ENCODE measurements at places on chromosomes 11 and 22.
A peak's percentile ranks its signal among the peaks of the same experiment; 100 is the strongest.

DNA sequence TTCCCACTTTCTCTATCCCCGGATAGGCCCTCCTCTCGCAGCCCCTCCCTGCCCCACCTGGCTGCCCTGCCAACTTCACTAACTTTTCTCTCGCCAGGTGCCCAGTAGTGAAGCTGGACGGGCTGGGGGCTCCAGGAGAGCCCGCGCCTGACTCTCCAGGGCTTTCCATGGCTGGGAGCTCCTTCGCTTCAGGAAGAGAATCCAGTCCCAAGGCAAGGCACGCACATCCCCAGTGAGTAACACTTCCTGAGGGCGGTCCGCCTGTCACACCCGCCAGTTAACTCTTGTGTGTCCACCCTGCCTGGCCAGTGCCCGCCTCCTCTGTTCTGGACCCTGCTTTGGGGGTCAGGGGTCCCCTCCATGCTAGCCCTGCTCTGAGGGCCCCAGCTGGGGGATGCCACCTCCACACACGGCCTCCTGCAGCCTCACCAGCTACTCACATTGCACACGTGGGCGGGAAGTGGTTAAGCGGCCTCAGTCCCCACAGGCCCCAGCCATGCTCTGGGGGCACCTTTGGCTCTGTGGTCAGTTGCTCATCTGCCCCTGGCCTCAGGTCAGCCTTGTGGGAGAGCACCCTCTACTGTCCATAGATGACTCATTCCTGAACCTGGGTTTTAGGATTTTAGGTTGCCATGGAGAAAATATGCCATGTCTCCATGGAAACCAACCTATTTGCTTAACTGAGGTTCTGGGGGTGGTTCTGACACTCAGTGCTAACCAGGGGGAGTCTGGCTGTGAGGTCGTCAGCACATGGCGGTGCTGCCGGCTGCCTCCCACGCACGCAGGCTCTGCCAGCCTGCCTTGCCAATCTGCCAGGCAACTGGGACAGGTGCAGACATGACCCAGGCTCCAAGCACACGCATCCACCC is at the start of gene RIN1:
Gene RIN1, minus strand, starts transcription at position 201 of the 869 bp plus-strand sequence. Its CDS starts 32 bp downstream, at position 169.
- DNase-seq, result no peak

DNA sequence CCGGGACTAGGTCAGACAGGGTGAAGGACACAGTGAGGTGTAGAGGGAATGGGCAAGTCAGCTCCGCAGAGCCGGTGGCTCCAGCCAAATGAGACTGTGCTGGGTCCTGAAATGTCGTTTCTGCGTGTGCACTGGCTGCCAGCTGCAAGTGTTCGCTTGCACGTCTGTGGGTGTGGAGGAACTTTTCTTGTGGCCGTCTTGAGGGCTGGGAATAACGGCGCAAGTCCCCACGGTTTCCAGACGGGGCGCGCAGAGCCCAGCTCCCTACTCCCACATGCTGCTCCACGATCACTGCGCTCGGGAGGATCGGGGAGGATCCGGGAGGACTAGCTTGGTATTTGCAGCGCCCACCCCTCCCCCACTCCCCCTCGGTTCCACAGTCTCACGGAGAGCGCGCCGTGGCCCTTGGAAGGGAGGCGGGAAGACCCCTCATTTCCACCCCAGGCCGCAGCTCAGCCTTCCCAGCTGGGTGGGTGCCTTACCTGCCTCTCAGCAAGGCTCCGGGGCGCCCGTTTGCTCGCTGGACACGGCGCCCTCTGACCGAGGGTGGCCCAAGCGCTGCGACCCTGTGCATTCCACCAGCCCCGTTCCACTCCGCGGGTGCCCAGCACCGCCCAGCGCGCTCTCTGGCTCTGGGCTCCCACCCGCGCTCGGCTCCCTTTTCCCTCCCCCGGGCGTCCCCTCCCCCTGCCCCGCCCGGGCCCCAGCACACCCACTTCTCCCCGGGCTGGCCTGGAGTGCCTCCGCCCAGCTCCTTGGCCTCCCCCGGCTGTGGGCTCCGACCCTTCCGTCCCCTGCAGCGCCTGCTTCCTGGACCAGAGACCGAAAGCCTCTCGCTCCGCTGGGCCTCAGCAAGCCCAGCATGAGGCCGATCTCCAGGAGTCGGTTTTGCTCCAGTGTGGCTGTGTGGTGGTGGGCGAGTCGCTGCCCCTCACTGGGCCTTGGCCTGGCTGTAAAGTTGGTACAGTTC is at the start of gene KCNE3:
Gene KCNE3, minus strand, starts transcription at position 634 of the 970 bp plus-strand sequence. CDS start 9,986 bp downstream, outside the sequence.
- DNase-seq, result no peak

- DNase-seq, result peak; percentile 59
Observed at GRCh38 chr11:9568854-9569587, 4.4 kb upstream of the WEE1 start.

DNA sequence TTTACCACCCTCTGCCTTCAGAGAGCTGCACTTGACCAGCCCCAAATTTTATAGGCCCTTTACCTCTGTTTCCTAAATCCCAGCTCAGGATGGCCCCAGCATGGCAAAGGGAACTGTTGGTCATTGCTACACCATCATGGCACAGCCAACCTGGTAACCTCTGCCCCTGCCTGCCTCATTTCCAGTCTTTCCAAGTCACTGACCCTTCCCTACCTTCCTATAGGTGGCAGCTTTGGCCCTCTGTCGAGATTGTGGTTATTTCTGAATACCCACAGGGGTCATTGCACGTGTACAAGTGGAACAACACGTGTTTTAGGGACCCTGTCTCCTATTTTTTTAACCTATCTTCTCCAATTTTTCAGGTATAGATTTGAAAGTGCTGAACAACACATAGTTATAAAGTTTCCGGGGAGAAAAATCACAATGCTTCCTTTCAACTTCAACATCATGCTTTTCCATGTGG is 2.8 kb downstream of the GALNT18 start:
- DNase-seq, result no peak

- DNase-seq, result peak; percentile 9
Observed at GRCh38 chr22:32531931-32532819, 57.6 kb downstream of the FBXO7 start.

GRCh38 chr22:20615021-20615420 is 107.6 kb downstream of the MED15 start:
- no peak for DNase-seq

GRCh38 chr11:128506999-128507611 is 80.3 kb downstream of the ETS1 start:
- DNase-seq, result peak; percentile 72

- no peak for DNase-seq
Observed at GRCh38 chr11:38365274-38365673, 1767.2 kb upstream of the RAG2 start.

DNA sequence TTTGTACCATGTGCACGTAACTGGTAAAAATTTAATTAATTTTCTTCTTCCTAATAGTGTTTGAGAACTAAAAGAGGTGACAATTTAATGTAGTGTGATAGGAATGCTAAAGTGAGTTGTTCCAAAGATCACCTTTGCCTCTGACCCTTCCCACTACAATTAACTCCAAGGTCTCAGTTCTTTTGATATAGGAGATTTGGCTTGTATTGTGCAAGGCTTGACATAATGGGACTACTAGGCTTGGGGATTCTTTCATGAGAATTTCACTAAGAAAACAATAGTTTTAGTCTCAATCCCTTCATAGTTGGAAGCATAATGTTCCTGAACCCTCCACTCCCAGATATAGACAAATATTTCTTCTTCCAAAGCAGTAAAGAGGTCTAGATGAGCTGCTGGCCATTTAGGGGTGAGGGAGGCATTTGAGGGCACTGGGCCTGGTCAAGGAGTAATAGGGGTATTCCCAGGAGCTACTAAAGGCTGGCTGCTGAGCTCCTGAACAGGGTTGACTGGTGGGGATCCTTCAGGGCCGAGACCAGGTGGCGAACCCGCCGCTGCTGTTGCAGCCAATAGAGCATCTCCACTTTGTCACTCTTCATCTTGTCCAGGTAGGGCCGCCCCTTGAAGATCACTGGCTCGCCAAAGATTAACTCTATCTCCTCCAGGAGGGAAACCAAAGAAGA is 2.7 kb downstream of the CCDC87 start:
- no peak for DNase-seq

DNA sequence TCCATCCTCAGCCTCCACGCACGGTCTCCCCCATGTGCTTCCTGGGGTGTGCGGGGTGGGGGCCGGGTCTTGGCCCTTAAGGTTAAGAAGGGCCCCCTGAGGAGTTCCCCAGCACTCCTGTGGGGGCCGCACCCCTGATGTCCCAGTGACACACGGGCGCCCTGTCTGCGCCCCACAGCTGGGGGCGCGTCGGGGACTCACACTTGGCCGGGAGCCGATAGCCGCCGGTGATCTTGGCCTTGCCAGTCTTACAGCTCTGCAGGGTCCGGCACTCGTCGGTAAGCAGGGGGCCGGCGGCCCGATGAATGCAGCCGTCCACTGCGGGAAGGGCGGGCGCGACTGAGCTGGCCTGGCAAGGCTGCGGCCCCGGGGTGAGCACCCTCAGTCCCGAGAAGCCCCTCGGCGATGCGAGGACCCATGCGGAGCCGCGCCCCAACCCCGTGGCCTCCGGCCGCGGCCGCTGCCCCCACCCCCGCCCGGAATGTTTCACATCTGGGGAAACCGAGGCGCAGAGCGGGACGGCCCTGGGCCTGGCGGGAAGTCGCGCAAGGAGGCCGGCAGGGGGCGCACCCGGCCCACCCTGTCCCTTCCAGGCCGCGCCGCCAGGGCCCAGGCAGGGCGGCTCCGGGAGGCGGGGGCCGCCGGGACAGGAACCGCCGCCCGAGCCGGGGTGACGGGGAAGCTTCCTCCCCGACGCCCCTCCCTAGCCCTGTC is 13.9 kb downstream of the OTUB1 start:
- DNase-seq, result no peak

DNA sequence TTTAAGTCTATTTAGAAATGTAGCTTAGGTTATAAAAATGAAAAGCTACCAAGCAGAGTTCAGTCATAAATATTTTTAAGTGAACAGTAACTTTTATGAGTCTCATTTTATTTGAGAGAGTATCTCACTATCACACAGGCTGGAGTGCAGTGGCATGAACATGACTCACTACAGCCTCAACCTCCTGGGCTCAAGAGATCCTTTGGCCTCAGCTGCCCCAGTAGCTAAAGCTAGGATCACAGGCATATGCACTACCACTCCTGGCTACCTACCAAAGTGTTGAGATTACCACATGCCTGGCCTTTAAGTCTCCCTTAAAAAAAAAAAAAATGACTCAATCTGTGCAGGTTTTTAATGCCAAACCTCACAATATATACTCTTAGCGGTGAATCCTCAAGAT is 34.7 kb upstream of the CLNS1A start:
- no peak for DNase-seq

DNA sequence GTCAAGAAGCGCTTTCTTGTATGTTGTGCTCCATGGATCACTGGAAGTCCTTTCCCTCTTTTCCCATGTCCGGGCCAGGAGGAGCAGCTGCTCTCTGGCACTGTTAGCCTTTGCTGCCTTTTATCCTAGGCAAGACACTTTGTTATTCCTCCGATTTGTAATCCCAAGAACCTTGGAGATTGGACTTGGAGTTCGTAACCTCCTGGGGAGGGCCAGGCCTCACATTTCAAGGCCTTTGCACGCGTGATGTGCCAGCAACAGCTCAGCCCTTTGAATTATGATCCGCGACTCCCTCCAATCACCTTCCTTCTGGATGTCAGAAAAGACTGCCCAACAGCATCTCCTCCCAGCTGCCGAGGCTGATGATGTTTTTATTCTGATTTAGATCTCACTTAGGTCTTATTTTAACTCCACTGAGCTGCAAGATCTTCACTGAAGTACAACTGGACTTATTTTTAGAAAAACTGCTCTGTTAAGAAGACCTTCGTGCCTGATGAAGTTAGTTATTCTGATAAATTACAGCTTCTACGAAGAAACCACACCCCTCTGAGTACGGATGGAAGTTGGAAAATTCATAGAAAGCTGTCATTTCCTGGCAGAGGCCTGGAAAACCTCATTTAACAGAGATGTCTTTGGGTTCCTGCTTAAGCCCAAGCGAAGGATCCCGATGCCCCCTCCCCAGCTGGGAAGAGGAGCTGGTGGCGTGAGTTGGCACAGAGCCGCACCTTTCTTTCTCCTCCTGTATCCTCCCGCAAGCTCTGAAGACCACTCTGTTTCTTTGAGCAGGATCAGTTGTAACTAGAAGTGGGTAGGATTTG is 62.4 kb downstream of the PARVB start:
- peak; percentile 32 for DNase-seq

- no peak for DNase-seq
Observed at GRCh38 chr11:6632116-6633073, 13.2 kb upstream of the TPP1 start.

GRCh38 chr11:10314199-10315072 is 9.6 kb downstream of the ADM start:
- DNase-seq, result peak; percentile 31

GRCh38 chr11:120627327-120628163 is 116.0 kb downstream of the GRIK4 start:
- DNase-seq, result no peak

GRCh38 chr11:78533399-78533798 is 41.3 kb downstream of the NARS2 start:
- no peak for DNase-seq

DNA sequence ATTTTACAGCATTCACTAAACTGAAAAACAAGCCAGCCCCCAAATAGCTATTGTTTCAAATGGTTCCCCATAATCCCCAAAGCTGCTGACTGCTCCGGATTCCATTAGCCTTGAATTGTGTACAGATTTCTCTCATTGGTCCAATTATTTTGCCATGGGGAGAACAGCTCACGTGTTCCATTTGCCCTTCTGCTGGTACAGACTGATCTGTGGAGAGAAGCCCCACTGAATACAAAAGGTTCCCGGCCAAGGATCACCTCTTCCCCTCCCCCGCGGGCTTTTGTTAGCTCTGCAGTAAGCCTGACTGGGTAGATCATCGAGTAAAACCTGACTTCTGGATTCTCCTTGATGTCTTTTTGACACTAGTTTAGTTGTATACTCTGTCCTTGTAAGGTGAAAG is 9.1 kb upstream of the MAPK8IP1 start:
- no peak for DNase-seq

DNA sequence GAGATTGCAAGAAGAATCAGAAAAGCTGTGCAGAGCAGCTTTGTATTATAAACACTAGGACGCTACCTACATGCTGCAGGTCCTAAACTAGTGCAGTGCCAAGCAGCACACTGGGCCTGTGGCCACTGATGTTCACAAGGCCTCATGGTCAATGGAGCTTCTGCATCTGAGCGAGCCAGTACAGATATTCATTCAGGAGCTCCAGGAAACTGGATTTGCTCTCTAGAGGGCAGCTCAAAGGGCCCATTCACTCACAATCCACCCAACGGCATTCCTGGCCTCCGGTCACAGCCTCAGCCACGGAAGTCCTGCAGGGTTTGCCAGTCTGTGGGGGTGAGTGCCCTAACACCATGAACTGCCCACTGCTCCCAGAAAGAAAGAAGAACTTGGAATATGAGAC is 5.8 kb upstream of the TBC1D10A start:
- no peak for DNase-seq

DNA sequence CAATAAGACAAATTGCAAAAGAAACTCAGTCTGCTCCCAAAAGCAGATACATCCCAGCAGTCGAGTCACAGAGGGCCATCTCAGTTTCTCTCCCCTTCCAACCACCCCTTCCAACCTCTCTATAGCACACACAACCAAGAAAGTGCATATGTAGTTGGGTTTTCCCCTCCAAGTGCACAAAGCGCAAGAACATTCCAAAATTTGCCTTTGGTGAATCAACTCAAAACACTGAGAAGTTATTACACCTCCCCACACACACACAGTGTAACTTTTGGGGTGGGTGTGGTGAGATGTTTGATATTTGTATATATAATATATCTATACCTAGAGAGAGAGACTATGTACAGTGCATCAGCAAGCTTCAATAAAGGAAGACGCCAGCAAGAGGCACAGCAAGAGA is 10.2 kb upstream of the SCN4B start:
- no peak for DNase-seq

GRCh38 chr11:131305005-131305404 is 65.4 kb upstream of the NTM start:
- DNase-seq, result no peak

GRCh38 chr11:57982776-57983175 is 40.9 kb upstream of the OR9Q1 start:
- DNase-seq, result no peak
